ENCODE measurements at places on chromosomes 2 and 18.

- DNase-seq: no peak
- H3K36me3 ChIP-seq: no peaks in the 10 kb centered on the region
- H3K4me3 ChIP-seq: no peak overlapping the region
Observed at GRCh38 chr2:101419096-101419663, 31.9 kb upstream of the CREG2 start.

- no peak overlapping the region for H3K27ac ChIP-seq
- no peak for DNase-seq
- H3K4me3 ChIP-seq: no peak overlapping the region
- H3K36me3 ChIP-seq: no peaks in the 10 kb centered on the region
- no peaks in the 10 kb centered on the region for H3K27me3 ChIP-seq
- H3K4me1 ChIP-seq: no peaks in the 10 kb centered on the region
Observed at GRCh38 chr18:37578886-37579513, 13.4 kb upstream of the CELF4 start.

GRCh38 chr2:10120877-10121574 is 1.5 kb upstream of the RRM2 start:
- DNase-seq: no peak
- no peaks in the 10 kb centered on the region for H3K36me3 ChIP-seq
- peak overlapping the region; percentile 71 for H3K4me3 ChIP-seq
- H3K27ac ChIP-seq: peak overlapping the region; percentile 49
- peaks cover 11% of the 10 kb centered on the region for H3K27me3 ChIP-seq
- H3K4me1 ChIP-seq: peaks cover 24% of the 10 kb centered on the region

DNA sequence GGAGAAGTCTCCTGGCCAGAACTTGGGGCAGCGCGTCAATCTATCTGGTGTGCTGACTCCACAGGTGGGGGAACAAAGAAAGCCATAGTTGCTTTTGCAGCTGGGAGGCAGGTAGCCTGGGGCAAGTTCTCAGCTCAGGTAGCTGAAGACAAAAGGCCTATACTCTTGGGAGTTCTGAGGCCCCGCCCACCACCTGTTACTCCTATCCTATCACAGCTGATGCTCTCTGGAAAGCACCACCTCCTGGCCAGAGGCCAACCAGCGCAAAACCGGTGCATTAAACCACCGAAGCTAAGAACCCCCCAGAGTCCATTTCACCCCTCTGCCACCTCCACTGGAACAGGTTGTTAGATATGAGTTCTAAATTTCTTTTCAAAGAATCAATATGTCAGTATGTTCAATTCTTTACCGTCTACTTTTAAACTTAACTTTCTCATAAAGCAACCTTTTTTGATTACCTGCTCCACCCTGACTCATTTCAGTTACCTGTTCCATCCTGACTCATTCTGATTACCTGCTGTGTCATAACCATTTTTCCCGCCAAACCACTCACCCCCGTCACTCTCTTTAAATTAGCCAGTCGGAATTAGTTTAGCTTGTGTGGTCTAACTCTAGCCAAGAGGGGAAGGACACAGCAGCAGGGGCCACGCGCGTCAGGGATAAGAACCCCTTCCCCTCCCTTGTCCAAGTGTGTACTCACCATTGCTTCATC is 43.4 kb downstream of the UPP2 start:
- no peaks in the 10 kb centered on the region for H3K27me3 ChIP-seq
- no peak overlapping the region for H3K27ac ChIP-seq
- no peak for DNase-seq
- no peaks in the 10 kb centered on the region for H3K4me1 ChIP-seq

DNA sequence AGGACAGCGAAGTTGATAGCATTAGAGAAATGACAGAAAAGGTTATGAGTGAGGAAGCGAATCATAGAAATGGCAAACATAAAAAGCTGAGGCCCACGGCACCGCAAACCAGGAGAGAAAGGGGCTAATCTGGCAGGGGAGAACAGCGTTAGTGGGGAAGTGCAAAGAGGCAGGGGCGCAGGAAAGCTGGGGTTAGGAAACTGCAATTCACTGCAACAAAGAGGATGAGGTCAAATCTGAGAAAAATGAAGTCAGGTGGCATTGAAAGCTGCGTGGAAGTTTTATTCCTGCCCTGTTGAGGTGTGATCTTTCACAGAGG is 653 bp upstream of the ABI2 start:
- H3K27me3 ChIP-seq: no peaks in the 10 kb centered on the region
- DNase-seq: no peak
- H3K4me3 ChIP-seq: peak overlapping the region; percentile 97
- H3K4me1 ChIP-seq: peaks cover 18% of the 10 kb centered on the region
- no peaks in the 10 kb centered on the region for H3K36me3 ChIP-seq

DNA sequence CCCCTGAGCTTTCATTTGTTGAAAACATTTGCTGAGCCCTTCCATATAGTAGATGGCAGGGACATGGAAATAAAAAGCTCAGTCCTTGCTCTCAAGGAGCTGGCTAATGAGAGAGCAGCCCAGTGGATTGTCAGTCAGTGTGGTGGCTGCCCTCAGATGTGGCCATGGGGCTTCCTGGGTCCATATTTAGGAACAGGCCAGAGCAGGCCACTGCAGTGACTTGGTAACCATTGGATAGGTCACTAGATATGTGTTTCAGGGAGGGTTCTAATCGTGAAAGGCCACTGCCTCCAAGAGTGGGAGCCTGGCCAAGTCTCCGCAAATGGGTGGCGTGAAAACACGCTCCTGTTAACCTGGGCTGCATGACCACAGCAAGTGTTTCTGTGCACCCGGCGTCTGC is 37.4 kb downstream of the NPAS2 start:
- H3K27ac ChIP-seq: no peak overlapping the region
- H3K4me3 ChIP-seq: no peak overlapping the region
- H3K36me3 ChIP-seq: no peaks in the 10 kb centered on the region

Data from upper lobe of right lung (tissue), 1 donor.